ENCODE measurements at places on chromosomes 4 and X.

DNA sequence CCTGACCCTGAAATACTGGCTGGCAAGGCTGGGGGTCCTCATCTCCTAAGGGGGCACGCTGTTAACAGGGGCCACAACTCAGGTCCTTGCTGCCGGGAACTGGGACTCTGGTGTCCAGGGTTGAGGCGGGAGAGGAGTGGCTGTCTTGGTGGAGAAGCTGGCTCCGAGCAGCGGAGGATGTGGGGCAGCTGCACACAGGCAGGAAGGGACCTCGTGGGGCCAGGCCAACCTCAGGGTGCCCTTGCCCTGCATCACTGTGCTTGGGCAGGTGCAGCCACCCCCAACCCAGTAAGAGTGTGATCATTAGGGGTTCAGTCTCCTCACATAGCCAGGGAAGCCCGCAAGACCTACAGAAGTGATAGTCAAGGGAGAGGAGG, 12.6 kb upstream of the PDE6B start:
- DNase-seq, result no peak

DNA sequence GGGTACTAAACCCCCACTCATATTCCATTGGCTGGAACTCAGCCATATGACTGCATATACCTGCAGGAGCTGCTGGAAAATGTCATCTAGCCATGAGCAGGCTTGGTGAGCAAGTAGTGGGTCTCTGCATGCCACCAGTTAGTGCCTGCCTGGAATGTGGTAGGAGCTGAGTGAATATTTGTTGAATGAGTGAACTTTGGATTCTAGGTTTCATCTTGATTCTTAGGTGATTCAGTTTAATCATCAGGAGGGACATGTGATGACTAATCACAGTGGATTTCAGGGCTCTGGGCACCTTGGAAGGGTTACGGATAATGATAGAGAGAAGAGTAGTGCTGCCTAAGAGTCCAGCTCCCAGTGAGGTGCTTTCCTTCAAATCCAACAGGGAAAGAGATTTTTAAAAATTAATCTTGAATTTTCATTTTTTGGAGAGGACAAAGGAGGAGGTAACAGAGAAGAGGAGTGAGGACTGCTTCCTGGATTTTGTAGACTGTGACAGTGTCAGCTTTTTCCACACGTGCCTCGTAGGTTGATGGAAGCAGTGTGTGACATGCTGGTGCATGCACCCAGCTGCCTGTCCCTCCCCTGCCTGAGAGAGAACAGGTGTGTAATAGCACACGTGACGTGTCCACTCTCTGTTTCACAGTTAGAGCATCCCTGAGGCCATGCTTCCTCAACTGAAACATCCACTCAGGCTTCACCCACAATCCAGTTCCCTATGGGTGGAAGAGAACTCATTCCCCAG, 30.4 kb downstream of the NHS start:
- no peak for DNase-seq

- DNase-seq, result peak; percentile 98
These were observed 2.7 kb downstream of the HUWE1 start for GRCh38 chrX:53683556-53684414.

- no peak for DNase-seq
These were observed 64.2 kb upstream of the ZNF518B start for GRCh38 chr4:10521424-10521823.

GRCh38 chrX:11953615-11954014, 184.7 kb upstream of the FRMPD4 start:
- DNase-seq, result no peak

DNA sequence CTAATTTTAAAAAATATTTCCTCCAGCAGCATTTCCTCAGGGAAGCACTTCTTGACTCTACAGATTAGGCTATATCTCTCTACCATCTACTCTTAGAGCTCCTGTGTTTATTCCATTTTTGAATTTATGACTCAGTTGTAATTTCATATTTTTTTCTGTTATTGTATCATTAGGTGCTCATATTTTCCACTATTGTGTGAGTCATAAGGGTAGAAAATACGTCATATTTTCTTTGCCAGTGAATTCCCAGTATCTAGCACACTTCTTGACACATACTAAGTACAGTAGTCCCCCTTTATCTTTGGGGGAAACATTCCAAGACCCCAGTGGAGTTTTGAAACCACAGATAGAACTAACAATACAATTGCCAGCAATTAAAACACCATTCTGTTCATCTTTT, 431.2 kb downstream of the GASK1B start:
- DNase-seq, result no peak

DNA sequence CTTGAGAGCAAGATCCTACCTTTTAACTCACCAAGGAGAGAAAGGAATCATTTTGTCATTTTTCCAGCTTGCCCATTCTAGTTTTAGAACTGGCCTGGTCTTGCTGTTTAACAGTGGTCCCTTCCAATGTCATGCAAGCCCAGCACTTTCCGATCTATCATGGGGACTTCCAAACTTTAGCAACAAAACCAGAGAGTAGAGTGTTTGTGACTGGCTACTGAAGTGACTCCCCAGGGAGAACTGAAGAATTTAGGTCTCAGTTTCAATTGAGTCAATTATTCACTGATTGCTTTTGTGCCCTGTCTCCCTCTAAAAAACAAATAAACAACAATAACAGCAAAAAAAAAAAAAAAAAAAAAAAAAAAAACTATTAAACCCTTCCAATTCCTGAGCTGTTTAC, 108.3 kb downstream of the LHFPL1 start:
- DNase-seq, result no peak

- peak; percentile 40 for DNase-seq
These were observed 3.2 kb downstream of the RPS6KA3 start for GRCh38 chrX:20263474-20263873.

DNA sequence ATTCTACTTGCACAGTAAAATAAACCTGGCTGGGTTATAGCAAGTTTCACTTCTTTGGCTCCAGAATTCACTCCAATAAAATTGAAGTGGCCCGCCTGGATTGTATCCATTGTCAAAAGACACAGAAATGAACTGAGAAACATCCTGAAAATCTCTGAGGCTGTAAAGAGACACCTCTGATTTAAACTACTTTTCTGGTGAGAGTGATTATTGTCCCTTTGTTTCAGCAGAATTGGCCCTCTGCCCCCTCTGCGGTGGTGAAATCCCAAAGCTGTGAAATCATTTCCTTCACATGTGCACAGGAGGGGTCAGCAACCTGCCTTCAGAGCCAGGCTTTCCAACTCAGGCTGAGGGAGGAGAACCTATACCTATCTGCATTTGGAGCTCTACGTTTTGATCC, 23.0 kb downstream of the GAB3 start:
- no peak for DNase-seq

- DNase-seq, result no peak
These were observed 47.2 kb downstream of the TBCK start for GRCh38 chr4:106268786-106269185.

DNA sequence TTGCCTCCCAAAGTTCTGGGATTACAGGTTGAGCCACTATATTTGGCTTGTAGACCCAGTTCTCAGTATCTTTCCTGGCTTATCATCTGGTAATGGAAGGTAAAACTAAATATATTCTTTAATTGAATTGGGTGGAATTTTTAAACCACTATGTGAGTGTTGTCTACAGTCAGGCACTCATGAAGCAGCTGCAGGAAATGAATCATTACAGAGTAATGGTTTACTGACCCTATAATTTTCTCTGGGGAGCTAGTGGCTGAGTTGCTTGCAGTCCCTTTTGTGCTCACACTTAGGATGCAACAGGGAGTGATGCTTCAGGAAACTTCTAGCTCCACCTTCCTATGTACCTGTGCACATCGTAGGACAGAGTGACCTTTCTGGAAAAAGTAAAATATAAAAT, 4.1 kb upstream of the UGT2B7 start:
- DNase-seq, result no peak

DNA sequence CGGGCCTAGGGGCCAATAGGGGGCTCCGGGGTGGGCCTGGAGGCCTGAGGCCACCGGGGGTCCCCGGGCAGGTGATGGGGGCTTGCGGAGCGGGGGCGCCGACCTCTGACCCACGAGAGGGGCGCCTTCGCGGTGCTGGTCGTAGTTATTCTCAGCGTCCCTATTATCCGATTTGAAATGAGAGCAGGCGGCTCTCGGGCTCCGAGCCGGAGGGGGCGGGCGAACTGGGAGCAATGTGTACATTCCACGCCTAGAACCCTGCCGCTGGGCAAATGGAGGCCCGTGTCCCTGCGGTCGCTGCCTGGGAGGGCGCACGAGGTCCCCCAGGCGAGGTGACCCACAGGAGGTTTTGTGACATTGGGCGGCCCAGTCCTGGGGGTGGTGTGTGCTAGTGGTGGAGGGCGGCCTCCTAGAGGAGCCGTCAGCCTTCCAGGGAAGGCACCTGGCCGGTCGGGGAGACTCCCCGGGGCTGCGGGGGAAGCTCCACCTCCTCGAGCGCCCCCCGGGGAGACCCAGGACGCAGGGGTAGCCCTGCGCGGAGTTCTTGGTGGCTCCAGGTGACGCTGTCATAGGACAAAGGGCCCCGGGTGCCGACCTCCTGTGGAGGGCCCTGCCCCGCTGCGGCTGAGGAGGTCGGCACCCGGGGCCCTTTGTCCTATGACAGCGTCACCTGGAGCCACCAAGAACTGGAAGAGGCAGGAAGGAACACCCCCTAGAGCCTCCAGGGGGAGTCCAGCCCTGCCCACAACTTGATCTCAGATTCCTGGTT, 102.6 kb upstream of the PRKX start:
- DNase-seq, result no peak

- DNase-seq, result peak; percentile 44
These were observed 197.9 kb downstream of the MGST2 start for GRCh38 chr4:139863531-139863930.

DNA sequence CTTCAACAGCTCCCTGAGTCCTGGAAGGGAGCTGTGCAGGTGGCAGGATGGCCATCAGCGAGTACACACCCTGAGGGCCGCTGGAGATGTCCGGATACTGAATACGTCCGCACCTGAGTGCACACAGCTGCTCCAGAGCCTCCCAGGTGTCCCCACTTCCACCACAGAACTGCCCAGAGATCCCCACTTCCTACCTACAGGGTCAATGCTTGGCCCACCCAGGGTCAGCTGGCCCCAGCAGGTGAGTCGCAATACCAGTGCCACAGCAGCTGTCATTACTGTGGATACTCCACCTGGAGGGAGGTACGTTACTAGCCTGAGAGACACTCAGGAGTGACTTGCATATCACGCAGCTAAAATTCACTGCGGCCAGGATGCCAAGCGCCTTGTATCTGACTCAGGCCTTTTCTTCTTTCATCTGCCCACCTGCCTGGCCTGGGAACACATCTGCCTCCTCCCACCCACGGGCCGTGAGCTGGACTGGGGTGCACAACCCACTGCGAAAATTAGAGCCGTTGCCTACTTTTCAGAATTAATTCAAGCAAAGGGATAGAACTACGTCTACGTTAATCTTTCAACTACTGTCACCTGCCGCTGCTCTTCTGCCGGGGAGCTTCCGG, 9.4 kb downstream of the C4orf50 start:
- DNase-seq, result no peak

GRCh38 chr4:121145430-121145829, 18.7 kb downstream of the TNIP3 start:
- no peak for DNase-seq

Data from inflammatory macrophage (primary cell).